Activated naive CD4-positive, alpha-beta T cell treated with anti-CD3 and anti-CD28 coated beads, Interleukin-2, amount 50 U/mL, for 16 hours (primary cell): ENCODE measurements at places on chromosomes 1 and 21.

GRCh38 chr1:68438310-68438709, 11.4 kb downstream of the RPE65 start:
- DNase-seq = no peak

DNA sequence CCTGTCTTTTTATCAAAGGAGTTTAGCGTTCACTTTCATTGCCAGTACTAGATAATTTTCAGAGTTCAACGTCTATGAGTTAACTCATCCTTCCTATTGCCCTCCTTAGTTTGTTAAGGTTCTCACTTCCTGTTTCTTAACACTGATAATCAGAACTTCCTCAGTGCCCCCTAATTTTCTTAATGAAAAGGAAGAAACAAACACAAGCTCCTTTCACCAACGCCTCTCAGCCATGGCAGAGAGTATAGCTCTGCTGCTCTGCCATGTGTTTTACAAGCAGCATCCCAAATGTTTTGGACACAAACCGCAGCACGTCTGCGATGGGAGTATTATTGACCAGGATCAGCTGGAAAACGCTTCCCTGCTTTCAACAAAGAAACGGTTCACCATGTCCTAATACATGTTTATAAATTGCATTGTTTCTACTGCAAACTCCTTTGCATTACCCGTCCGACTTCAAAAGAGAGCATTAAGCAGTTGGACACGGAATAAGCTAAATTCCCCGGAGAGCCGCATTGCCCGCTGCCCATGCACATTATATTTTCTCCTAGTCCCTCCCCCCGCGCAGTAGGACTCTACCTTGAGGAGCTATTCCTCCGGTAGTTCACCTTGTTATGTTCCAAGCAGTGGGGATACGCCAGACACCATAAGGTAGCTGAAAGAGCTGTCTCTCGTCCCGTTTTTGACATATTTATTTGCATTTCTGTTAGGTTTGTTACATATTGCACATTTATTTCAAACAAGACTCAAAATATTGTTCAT, 561 bp downstream of the OLFM3 start:
- no peak for DNase-seq

DNA sequence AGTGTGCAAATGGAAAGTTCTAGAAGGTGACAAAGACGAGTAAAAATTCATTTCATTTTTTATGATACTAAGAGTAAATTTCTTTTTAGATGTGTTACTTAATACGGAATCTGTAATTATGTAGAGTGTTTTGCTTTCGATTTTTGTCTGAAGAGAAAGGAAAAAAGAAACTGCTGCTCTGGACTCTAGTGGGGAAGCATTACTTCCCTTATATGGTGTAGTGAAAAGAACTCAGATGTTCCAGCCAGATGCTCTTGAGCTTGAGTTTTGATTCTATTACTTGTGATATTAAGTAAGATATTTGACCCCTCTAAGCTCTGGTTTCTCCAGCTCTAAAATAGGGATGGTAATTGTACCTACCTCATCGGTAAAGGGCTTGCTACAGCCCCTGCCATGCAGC, 12.2 kb upstream of the GPR161 start:
- DNase-seq = no peak

DNA sequence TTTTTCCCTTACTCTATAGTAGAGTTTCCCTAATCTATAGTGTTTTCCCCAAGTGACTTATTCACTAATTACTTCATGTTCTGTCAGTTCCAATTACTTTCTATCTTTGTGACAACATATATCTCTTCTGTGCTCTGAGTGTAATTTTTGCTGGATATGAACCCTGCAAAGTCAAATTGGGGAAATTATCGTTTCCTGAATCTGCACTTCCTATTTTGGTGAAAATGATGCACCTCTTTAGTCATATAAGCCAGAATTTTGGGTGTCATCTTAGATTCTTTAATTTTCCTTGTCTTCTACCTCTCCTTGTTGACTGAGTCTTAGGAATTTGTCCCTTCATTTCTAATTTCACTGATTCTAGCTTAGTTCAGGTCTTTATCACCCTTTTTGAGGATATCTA, 33.4 kb upstream of the PRKACB start:
- no peak for DNase-seq

- DNase-seq = no peak
Observed at GRCh38 chr1:162904023-162904422, 43.0 kb upstream of the CCDC190 start.

- no peak for DNase-seq
Observed at GRCh38 chr1:229253151-229253974, 17.5 kb upstream of the RAB4A start.

GRCh38 chr1:32876341-32877210, 5.9 kb upstream of the FNDC5 start:
- peak; percentile 56 for DNase-seq

GRCh38 chr21:44376606-44377005, 23.2 kb downstream of the TRPM2 start:
- DNase-seq = no peak

DNA sequence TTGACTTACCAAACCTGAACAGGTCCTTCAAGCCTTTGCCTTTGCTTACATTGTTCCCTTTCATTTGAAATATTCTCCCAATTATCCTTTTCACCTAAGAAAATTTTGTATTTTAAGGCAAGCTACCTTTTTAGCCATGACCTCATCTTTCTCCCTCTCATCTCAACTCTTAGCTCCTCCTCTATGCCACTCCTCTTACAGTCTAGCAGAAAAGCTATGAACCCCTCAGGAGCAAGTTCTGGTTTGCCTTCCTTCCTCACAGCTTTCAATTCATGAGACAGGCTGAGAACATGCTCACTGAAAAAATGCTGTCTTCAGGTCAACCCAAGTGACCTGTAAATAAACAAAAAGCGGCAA, 8.3 kb upstream of the MUTYH start:
- DNase-seq = no peak

DNA sequence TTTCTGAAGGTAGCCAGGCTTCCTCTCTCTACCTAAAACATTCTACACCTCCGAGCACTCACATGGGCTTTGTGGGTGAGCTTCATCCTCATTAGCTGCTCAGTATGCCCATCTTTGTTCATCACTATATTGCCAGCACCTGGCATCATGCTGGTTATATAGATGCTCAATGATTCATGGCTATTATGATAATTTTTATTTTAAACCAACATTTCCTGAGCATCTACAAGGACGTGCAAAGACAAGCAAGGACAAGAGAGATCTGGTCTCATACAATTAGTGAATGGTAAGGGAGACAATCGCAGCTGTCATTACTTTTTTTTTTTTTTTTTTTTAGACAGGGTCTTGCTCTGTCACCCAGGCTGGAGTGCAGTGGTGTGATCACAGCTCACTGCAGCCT, 11.3 kb upstream of the QSOX1 start:
- DNase-seq = no peak

- DNase-seq = no peak
Observed at GRCh38 chr1:22600071-22600816, 36.2 kb upstream of the C1QA start.

DNA sequence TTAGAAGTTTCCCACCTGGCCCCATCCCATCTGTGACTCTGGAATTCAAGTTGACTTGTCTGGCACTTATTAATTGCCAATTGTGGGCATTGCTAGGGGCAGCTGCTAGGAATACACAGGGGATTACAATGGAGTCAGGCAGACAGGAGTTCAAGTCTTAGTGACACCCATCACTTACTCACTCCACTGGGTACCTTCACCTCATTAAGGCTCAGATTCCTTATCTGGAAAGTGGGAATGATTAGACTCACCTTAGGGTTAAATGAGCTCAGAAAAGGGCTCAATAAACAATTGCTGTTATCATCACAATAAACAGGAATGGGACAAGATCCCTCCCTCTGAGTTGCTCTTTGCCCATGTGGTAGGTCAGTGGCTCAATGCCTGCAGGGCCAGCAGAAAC, 18.2 kb downstream of the GRIK3 start:
- DNase-seq = no peak

DNA sequence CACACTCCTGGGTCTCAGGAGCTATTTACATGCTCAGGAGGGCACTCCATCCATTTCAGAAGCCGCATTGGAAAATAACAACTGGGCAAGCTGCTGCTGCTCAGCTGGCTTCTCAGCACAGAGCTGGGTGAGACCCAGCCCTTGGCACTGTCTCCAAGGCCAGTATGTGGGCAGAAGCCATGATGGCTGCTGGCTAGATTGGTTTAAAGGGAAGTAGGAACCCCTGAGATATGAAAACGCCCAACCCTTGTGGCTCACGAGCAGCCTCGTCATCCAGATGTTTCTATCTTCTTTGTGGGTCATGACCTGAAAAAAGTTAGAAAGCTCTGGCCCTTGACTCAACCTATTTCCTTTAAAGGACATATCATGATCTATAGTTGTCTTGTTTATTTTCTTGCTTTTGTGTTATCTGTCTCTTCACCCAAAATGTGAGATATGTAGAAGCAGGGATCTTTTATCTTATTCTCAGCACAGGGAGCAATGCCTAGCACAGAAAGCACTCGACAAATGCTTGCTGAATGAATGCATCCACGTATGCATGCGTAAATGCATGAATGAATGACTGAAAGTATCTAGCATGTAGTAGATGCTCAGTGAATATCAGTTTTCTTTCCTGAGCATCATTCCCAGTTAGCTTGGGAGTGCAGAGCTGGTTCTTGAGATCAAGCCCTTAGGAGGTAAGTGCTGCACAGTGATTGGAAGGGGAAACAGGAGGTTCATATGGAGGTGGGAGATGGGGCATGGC, 11.6 kb downstream of the MYBPH start:
- DNase-seq = no peak

DNA sequence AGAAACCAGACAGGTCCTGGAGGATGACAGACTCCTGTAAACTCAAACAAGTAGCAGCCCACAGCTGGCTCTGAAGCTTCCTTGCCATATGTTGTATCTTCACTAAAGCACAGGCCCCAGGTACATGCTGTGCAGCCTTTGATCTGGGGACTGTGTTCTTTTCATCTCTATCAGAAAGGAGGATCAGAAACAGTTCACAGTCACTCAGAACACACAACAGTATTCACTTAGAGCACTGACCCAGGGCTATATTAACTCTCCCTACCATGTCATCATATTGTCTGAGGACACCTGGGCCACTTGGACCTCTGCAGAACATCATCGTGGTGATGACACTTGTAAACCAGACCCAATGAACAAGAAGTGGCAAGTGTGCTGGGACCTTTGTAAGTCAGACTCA, 222.0 kb downstream of the SETD4 start:
- DNase-seq = no peak

DNA sequence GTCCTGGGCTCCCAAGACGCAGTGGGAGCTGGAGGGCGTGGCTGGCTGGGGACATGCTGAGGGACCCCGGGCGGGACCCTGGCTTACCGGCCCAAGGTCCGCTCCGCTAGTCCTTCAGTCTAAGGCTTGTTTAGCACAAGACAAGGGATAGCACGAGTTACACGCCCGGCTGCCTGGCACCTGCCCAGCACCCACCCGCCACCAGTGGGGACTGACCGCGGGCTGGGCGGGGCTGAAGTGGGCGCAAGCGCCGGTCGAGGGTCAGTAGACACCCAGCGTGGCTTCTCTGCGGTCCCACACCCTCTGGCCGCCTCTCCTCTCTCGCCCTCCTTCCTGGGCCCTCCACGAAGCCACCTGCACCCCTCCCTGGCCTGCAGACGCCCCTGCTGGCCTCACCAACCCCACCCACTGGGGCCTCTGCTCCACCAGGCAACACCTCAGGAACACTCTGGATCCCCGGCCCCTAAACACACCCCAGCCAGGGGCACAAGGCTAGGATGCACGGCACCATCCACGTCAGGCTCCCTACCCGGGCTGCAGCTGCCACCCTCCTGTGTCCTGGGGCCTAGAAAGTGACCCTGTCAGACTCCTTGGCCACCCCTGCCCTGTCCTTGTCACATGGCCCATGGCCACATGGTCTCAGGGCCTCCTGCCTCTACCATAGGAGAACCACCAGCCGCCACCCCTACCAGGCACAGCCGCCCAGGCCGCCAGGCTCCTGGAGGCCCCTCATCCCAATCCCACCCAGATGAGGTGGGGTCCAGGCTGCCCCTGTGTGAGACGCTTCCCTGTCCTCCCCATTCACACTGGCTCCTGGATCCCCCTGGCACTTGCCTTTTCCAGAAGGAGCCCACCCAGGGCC, 6.1 kb downstream of the TAS1R3 start:
- DNase-seq = no peak

GRCh38 chr21:14926186-14926585, 138.6 kb downstream of the NRIP1 start:
- DNase-seq = no peak

DNA sequence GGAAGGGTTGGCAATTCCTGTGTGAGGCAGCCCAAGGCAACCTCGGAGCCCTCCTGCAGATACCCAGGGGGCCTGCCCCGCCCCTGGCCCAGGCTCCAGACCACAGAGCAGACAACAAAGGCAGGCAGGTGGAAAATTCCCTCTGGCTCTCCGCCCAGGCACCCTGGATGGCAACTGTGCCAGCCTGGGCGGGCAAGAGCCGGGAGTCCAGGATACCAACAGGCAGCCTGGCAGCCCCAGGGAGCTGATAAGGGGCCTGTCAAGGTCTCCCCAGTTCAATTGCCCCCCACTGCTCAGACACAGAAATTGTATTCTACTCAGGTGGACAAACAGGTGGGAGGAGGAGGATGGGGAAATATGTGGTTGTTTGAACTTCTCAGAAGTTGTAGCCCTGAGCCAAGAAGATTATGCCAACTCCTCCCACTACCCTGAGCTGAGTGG, 15.4 kb upstream of the GPR37L1 start:
- DNase-seq = no peak

DNA sequence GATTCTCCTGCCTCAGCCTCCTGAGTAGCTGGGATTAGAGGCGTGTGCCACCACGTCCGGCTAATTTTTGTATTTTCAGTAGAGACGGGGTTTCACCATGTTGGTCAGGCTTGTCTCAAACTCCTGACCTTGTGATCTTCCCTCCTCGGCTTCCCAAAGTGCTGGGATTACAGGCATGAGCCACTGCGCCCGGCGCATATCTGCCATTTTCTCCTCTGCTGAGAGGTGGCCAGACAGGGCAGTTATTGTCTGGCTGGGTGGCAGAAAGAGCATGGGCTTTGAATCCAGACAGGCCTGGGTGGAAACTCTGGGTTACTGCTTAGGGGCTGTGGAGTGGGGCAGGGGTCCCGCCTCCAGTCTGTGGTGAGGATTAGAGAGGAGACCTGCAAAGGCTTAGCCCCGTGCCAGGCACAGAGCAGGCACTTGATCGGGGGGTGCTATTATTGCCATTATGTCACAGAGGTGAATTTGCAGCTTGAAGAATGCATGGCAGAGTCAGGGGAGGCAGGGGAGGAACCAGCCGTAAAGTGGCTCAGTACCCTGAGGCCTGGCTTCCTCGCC, 73.9 kb downstream of the MAN1C1 start:
- DNase-seq = no peak
